ENCODE measurements at places on chromosomes 2 and 18.

DNA sequence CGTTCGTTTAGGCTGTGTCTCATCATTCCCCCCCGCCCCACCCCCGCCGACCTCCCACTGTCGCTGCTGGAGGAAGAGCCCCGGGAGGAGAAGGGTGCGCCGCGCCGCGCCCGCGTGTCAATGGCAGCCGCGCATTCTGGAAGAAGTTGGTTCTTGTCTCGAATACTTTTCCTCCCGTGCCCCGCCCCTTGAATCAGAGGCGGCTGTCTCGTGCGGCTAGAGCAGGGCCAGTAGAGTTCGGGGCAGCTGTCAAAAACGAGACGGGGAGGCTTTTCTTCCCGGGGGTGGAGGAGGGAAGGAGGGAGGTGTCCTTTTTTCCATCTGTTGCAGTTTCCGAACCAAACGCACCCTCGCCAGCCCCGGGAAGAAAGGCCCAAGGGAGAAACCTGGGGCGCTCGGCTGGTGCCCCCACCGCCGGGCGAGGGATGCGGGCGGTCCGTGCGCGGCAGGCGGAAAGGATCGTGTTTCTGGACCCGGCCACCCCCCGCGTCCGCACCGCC lies 410 bp upstream of the TGIF1 start:
- DNase-seq = peak; percentile 82

GRCh38 chr18:55547705-55548056 lies 40.3 kb downstream of the TCF4 start:
- no peak for DNase-seq

GRCh38 chr2:16722677-16723076 lies 57.0 kb upstream of the CYRIA start:
- DNase-seq = no peak

DNA sequence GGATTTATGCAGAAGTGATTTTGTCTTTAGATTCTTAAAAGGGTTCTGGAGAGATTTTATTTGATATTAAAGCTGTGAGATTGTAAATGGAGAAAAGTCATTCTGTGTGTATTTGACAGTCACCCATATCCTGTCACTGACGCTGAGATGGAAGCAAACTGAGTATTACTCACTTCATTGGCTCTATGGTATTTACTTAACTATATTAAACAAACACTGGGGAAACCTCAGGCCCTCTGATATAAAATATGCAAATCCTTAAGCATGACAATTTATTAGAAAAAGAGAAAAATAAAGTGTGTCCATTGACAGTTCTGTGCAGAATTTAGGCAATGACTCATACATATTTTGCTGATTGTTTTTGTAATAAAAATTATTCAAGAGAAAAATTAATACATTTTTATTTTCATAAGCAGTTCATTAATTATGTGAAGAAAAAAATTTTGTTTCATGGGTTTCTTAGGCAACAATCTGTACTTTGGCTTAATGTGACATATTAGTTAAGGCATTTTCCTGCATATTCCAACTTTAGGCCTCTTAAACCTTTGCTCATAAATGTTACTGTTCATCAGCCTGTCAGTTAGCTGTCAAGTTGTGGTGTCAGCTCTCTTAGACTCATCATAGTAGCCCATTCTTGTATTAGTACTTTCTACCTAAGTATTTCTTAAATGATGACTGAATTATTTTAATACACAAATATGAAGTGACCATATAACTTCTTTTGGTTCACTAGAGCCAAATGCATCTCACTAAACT lies 99.9 kb downstream of the PARD3B start:
- DNase-seq = no peak

GRCh38 chr18:36365836-36366775 lies 68.6 kb downstream of the FHOD3 start:
- no peak for DNase-seq

- DNase-seq = peak; percentile 81
Observed at GRCh38 chr18:55589625-55590291, 1.8 kb upstream of the TCF4 start.

DNA sequence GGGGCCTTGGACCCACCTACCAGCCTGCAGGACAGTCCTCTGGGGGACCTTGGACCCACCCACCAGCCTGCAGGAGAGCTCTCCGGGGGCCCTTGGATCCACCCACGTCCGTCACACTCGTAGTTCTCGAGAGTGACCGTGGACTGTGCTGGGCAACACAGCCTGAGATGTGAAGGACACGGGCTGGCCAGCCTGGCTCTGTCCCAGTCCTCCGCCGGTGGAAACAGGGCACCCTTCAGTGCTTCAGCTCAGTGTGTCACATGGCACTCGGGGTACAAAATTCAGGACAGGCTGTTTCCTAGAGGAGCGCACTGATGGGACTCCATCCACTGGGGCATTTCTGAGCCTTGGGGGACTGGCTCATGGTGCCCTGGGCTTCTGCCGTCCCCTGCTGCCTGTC lies 212.0 kb downstream of the TWIST2 start:
- no peak for DNase-seq

- DNase-seq = no peak
Observed at GRCh38 chr2:8520791-8521344, 161.0 kb upstream of the ID2 start.

- no peak for DNase-seq
Observed at GRCh38 chr18:57437402-57437765, 2.2 kb downstream of the ONECUT2 start.
